ENCODE measurements at places on chromosomes 13 and 19. TPM values are rescaled to one million over a fixed set of nuclear protein-coding genes. Genes with fewer than 3 reads are reported as not detected.

- no peak for DNase-seq
Measured at GRCh38 chr13:29903996-29904395, 53.6 kb upstream of the UBL3 start.

GRCh38 chr19:10887616-10888367 lies 16.4 kb downstream of the CARM1 start:
- DNase-seq: no peak

- no peak for DNase-seq
Measured at GRCh38 chr19:40560092-40560507, 16.6 kb upstream of the SHKBP1 start.

GRCh38 chr13:30846311-30846710 lies 59.8 kb upstream of the MEDAG start:
- no peak for DNase-seq

- DNase-seq: peak; percentile 79
Measured at GRCh38 chr19:19531951-19532805, 3.5 kb downstream of the YJEFN3 start.

PRTN3 gene
- 0.40 TPM for polyA plus RNA-seq

TDRD3 gene
- polyA plus RNA-seq: 26.0 TPM
